Epithelial cell of proximal tubule (primary cell): ENCODE measurements at places on chromosomes 7 and 10. TPM values are rescaled to one million over a fixed set of nuclear protein-coding genes. Genes with fewer than 3 reads are reported as not detected.

- no peak for DNase-seq
Measured at GRCh38 chr10:6136215-6137201, 47.7 kb downstream of the RBM17 start.

DNA sequence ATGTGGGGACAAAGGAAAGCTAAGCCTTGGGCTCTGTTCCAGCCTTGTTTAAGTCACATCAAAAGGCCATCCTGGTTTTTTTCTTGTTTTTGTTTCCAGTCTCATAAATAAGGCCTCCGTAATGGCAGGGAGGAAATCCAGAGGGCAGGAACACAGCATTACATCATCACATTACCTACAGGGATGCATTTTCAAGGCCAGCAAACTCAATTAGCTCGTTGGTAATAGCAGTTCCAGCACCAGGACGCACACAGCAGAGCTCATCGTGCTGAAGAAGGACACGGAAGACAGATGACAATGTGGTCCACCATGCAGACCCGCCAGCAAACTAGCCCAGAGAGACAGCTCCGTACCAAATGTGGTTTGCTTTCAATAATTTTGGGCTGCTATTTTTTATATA lies 1209.2 kb downstream of the TYW1 start:
- DNase-seq, result no peak

DNA sequence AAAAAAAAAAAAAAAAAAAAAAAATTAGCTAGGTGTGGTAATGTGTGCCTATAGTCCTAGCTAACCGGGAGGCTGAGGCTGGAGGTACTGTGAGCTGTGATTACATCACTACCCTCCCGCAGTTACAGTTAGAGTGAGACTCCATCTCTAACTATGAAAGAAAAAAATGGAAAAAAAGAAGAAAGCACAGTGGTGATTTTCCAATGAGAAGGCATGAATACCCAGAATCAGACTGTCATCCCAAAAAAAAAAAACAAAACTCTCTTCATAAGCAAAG lies 269.9 kb upstream of the MKLN1 start:
- no peak for DNase-seq

GRCh38 chr10:15346440-15347141 lies 24.5 kb downstream of the FAM171A1 start:
- DNase-seq, result no peak

GRCh38 chr7:147829016-147829415 lies 761.5 kb upstream of the C7orf33 start:
- no peak for DNase-seq

DNA sequence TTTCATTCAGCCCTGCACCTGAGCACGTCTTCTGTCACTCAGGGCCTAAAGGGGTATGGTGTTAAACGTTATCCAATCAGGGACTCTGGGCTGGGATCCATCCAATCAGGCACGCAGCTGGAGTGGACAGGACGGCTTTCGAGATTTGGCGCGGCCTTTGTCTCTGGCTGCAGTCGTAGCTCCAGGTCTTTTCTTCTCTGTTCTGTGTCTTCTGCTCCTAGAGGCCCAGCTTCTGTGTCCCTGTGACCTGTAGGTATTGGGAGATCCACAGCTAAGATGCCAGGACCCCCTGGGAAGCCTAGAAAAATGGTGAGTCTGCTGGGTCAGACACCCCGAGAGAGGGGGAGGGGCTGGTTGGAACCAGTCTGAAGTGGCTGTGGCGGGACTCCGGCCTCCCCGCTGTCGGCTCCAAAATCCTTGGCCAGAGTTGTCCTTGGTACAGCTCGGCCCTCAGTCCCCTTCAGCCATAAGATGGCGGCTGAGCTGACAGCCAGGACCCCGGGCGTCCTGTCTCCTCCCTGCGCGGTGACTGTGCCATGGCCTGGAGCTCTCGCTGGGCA lies 11.7 kb upstream of the ZNF680 start:
- DNase-seq, result no peak

DNA sequence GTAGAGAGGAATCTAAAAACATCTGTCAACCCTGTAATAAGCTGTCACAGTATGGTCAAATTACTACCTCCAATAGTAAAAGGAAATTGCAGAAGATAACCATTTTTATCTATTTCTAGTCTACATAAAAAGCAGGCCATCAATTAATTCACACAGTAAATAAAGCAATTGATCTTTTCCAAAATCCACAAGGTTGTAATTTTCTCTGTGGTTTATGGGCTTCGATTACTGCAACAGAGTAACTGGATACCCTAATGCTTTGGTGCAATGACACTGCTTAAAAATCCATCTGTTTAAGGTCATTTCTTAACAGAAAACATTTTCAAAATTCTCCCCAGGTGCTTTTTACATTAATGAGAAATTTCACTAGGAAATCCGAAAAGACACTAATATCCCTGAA lies 23.9 kb downstream of the ESYT2 start:
- DNase-seq, result no peak

- no peak for DNase-seq
Measured at GRCh38 chr7:113715981-113716856, 202.6 kb downstream of the PPP1R3A start.

DNA sequence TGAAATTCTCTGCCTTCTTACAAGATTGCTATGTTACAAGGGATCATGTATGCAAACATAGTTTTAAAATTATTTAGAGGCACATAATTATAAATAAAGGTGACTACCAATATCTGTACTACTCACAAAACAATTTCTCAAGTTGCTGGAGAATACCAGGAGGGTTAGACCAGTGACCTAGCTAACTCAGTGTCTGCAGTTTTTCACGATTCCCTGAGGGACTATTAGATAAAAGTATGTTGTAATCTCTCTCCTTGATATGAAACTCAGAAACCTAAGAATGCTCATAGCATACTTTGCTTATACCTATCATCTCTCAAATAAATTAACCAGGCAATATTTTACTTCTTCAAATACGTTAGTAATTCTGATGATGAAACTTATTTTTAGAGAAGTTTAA lies 534.0 kb upstream of the ANKRD30A start:
- no peak for DNase-seq

DNA sequence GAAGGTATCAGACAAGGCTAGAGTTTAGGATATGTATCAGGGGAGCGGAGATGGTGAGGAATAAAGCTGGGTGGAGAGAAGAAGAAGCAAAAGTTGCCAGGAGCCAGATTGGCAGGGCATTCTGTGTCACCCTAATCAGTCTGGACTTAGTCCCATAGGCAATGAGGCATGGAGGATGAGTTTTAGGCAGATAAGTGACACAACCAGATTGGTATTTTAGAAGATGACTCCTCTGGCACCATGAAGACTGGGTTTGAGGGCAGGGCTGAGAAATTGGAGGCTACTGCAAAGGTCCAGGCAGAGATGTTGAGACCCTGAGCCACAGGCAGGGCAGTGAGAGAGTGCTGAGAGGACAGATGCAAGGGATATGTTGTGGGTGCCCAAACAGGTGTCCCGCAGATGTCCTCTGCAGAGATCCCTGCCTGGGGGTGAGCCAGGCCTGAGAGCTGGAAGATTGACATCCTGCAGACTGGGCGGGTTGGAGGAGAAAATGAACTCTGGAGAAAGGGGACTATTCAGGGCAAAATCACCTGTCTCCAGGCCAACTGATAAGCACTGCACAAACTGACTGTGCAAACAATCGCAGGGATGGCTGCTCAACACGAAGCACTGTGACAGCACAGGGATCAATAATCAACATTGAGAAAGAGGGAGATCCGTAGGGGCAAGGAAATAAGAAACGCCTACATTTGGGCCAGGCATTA lies 11.9 kb upstream of the HABP2 start:
- no peak for DNase-seq

The VSTM2A gene
- total RNA-seq, result not detected in 2 replicates

The AKR1D1 gene
- total RNA-seq, result not detected in 2 replicates

The PNLIPRP3 gene
- total RNA-seq, result not detected in 2 replicates
